ENCODE measurements at places on chromosomes 13 and 19.

DNA sequence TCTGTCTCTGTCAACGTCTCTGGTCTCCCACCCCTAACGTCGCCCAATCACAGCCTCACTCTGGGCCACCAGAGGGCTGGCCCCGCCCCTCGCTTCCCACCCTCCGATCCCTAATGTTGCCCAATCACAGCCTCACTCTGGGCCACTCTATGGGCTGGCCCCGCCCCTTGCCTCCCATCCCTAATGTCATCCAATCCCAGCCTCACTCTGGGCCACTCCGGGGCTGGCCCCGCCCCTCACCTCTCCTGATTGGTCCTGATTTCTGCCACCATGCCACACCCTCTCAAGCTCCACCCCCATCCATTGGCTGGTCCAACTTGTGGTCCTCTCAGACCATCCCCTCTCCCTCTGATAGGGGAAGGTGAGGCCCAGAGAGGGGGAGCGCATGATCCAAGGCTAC is 24.9 kb downstream of the CELF5 start:
- DNase-seq = no peak

DNA sequence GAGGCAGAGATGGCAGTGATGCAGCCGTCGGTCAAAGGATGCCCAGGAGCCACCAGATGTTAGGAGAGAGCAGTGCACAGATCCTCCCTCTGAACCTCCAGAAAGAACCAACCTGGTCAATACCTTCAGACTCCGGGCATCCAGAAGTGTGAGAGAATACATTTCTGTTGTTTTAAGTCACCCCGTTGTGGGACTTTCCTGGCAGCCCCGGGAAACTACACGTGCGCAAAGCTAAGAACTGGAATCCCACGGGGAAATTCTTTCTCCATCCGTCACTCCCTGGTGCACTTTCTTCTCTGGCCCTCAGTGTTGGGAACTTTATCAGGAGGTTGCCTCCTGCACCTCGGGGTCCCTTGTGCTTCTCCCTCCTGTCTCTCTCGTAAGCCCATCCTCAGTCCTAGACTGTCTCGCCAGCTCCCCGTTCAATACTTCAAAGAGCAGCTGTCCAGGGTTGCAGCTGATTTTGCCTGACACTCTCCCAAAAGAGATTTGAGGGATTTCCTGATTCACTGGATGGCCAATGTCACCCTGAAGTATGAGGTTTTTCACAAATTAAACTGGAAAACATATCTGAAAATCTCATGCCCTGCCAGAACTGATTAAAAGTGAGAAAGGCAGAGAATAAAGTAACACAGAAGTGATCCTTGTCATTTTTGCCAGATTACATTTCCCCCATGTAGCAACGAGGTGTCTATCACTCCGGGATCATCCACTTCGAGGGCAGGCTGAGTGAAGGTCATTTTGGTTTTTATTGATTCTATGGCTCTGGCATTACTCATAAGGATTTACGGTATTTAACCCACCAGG is 136.8 kb downstream of the DCT start:
- DNase-seq = no peak

- DNase-seq = no peak
These were observed 118.0 kb upstream of the ZNF536 start for GRCh38 chr19:30254158-30254557.

GRCh38 chr13:111482126-111482525 is 161.7 kb downstream of the TEX29 start:
- no peak for DNase-seq

DNA sequence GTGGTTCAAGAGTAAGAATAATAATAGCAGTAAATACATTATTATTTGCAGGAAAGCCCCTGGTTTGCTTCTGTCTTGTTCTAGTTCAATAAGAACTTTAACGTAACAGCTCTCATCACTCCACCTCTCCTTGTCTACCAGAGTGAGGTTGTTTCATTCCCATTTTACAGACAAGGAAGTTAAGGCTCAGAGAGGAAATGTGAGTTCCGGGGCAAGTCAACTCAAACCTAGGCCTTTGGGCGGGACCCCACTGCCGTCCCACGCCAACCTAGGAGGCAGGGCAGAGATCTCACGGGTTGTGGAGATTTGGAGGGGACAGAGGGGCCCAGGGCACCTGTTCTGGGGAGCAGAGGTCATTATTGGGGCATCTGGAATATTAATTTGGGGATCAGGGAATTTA is 1.5 kb downstream of the MAP4K1 start:
- no peak for DNase-seq

DNA sequence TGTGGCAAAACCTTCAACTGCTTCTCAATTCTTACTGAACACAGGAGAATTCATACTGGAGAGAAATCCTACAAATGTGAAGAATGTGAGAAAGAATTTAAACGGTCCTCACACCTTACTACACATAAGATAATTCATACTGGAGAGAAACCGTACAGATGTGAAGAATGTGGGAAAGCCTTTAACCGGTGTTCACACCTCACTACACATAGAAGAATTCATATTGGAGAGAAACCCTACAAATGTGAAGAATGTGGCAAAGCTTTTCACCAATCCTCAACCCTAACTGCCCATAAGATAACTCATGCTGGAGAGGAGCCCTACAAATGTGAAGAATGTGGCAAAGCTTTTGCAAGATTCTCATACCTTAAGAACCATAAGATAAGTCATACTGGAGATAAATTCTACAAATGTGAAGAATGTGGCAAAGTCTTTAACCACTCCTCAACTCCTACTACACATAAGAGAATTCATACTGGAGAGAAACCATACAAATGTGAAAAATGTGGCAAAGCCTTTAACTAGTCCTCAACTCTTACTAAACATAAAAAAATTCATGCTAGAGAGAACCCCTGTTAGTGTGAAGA is 111.7 kb downstream of the ZNF100 start:
- no peak for DNase-seq

DNA sequence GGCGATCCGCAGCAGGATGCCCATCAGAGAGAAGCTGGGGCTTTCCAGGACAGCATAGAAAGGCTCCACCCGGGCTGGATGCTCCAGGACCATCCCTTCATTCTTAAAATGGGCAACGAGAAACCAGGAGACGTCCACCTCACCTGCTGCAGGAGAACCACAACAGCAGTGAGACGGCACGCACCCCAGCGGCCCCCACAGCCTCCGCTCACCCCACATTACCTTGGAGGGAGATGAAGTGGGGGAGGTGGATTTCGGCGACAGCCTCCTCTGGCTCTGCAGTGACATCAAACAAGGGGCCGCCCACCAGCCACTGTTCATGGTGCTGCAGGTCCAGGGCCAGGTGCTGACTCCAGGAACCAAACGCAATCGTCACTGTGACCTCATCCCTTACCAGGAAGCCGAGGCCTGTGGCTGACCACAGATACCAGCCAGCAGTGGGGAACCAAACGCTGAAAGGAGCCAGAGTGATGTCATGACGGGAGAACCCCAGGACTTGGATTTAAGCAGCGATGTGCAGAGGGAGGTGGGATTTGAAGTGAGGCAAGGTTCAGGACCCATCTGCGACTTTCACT is 25.1 kb downstream of the CARD8 start:
- DNase-seq = no peak

GRCh38 chr13:39959497-39960144 is 304.2 kb downstream of the COG6 start:
- no peak for DNase-seq

- DNase-seq = peak; percentile 60
These were observed 54.0 kb downstream of the GNG7 start for GRCh38 chr19:2648528-2648937.

DNA sequence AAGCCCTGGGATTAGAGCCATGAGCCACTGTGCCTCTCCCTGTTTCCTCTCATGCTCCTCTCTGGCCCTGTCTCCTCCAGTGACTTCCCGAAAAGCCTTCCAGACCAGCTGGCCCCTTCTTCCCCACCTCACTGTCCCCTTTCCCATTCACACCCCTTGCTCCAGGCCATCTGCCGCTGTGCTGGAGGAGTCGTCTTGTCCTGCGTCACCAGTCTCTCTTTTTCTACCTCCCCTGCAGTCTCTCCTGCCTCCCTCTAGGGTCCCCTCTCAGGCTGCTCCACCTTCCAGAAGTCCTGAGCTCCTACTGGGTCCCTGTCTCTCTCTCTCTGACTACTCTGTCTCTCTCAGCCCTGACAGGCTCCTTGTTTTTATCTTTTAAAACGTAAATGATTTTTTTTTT is 5.3 kb upstream of the FFAR1 start:
- DNase-seq = no peak

- DNase-seq = peak; percentile 7
These were observed 33.6 kb upstream of the FNDC3A start for GRCh38 chr13:48942131-48942530.

GRCh38 chr19:53977429-53977990 is 13.9 kb upstream of the CACNG6 start:
- peak; percentile 55 for DNase-seq

DNA sequence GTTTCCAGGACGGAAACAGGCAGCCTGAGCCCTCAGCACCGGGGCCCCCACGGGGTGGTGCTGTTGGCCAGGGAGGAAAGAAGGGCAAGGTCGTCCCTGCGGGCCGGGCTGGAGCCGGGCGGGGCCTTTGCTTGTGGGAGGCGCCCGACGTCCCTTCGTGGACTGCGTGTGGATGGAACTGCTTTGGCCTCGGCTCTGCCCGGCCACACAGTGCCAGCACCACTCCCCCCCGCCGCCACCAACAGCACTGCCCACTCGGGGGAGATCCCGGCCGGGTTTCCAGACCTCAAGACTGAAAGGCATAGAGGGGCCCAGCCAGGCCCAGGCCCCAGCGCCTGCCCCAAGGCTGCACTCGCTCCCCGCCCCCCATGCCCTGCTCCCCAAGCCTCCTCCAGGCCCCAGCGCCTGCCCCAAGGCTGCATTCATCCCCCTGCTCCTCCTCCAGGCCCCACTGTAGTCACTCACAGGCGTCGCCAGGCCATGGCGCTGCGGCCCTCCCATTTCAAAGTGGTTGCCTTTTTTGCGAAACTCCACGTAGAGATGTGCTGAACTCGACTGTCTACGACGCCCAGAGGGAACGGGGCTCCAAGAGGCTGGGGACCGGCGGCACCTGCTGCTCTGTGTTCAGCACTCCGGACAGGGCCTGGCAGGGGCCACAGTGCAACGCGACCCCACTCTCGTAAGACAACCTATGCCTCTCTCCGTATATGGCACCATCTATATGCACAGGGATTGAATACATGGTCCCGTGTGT is 22.5 kb downstream of the C13orf46 start:
- no peak for DNase-seq

DNA sequence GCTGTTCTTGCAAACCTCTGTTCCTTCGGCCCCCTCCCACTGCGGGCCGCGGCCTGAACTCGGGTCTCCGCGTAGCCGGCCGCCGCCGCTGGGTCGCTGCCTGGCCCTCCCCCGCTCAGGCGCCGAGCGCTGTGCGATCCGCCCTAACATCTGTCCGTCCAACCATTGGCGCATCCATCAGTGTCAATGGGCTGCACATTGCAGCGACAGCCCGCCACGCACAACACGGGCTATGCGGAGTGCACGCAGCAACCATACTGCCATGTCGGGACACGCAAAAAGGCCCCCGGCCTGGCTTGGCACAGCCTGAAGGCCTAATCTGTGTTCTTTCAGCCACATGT is 2.6 kb upstream of the TSHZ3 start:
- DNase-seq = no peak

- no peak for DNase-seq
These were observed 301 bp upstream of the ZNF610 start for GRCh38 chr19:52335768-52336116.

DNA sequence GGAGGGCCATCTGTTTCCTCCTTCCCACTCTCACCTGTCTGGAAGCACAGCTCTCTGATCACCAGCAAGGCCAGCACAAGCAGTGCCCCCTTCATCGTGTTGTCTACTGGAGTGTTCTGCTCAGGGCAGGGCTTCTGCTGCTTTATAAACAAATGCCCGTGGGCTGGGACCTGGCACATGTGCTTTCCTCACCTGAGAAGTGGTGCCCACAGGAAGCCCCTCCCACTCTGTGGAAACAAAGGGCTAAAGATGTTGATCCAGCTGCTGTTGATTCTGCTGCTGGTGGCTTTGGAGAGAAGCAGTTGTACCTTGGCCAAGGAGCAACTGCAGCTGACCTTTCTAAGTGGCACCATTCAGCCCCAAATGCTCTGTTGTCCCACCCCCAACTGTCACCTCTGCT is 26.4 kb upstream of the ZNF181 start:
- DNase-seq = no peak

DNA sequence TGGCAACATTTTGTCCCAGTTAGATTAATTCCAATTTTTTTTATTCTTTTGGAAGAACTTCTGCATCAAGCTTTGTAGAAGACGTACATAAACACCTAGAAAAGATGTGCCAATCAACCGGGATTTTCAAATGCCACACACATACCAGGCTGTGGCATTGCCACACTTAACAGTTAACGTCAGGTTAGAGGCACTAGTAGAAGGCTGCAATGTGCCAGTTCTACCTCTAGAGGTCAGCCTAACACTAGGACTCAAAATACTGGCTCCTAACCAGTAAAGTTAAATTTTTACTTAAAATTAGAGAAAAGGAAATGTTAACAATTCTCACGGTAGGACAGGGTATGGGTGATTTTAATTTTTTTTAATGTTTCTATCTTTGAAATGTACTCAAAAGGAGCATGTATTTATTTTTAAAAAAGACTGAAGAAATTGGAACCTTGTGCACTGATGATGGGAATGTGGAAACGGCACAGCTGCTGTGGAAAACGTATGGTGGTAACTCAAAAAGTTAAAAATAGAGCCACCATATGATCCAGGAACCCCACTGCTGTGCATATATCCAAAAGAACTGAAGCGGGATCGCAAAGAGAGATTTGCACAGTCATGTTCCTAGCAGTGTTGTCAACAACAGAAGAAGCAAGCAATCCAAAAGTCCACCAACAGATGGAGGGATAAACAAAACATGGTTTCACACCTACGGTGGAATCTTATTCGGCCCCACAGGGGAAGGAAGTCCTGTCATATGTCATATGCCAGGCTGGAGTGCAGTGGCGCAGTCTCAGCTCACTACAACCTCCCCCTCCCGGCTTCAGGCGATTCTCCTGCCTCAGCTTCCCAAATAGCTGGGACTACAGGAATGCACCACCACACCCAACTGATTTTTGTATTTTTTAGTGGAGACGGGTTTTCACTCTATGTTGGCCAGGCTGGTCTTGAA is 30.3 kb downstream of the CRYL1 start:
- DNase-seq = peak; percentile 53

DNA sequence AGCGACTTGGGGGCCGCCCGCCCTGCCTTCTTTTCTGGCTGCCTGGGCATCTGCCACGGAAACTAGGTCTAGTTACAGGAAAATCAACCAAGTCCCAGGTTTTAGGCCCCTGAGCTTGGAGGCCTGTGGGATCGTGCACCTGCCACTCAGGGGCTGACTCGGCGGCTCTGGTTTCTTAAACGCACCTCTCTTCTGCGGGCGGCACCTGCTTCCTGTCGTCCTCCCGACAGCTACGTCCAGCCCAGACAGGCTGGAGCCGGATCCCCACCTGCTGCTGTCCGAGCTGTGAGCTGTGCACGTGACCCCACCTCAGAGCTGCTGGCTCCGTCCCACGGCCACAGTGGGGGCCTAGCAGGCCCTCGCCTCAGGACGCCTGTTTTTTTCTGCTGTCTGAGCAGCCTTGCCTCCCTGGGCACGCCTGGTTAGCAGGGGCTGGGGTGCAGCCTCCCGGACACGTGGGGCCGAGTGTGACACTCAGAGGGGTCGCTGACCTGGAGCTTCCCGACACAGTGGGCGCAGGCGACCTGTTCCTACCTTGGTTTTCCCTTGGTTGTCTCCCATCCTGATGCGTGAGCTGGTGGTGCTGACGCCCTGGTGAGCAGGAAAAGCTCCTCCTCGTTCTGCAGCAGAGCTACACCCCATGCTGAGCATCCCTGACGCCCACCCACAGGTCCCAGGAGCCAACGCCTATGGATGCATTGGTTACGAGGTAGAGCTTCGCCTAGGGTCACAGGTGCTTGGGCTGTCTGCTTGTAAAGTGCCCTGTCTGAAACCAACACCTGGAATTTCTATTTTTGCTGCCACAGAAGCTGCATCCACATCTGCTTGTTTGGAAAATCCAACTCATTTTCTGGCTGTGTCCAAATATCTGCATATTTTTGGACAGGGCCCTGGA is 17.5 kb downstream of the TMEM255B start:
- DNase-seq = no peak

Data from foreskin keratinocyte (primary cell).